ENCODE measurements at places on chromosomes 7 and 10.
A peak's percentile ranks its signal among the peaks of the same experiment; 100 is the strongest.

- H3K4me3 ChIP-seq, result no peak overlapping the region
- DNase-seq, result no peak
- no peaks in the 10 kb centered on the region for H3K27me3 ChIP-seq
- H3K4me1 ChIP-seq, result no peaks in the 10 kb centered on the region
- H3K27ac ChIP-seq, result no peak overlapping the region
- no peaks in the 10 kb centered on the region for H3K36me3 ChIP-seq
Measured at GRCh38 chr10:29377333-29377961, 88.6 kb downstream of the LYZL1 start.

- H3K36me3 ChIP-seq, result no peaks in the 10 kb centered on the region
- no peak overlapping the region for H3K27ac ChIP-seq
- no peaks in the 10 kb centered on the region for H3K27me3 ChIP-seq
- DNase-seq, result no peak
Measured at GRCh38 chr10:107037192-107038122, 127.0 kb downstream of the SORCS1 start.

GRCh38 chr7:26698194-26698593, 166.2 kb downstream of the SKAP2 start:
- H3K4me3 ChIP-seq, result no peak overlapping the region
- DNase-seq, result no peak
- no peaks in the 10 kb centered on the region for H3K27me3 ChIP-seq
- no peaks in the 10 kb centered on the region for H3K36me3 ChIP-seq

DNA sequence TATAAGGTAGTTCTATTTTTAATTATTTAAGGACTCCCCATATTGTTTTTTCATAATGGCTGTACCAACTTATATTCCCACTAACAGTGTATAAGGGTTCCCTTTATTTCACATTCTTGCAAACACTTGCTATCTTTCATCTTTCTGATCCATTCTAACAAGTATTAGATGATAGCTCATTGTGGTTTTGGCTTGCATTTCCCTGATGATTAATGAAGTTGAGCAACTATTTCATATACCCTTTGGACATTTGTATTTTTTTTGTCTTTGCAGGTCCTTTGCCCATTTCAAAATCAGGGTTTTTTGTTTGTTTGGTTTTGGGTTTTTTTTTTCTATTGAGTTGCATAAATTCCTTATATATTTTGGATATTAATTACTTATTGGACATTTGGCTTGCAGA, 107.2 kb downstream of the EPC1 start:
- no peak for DNase-seq
- no peaks in the 10 kb centered on the region for H3K36me3 ChIP-seq
- H3K27ac ChIP-seq, result no peak overlapping the region
- H3K4me3 ChIP-seq, result no peak overlapping the region
- H3K4me1 ChIP-seq, result no peaks in the 10 kb centered on the region

DNA sequence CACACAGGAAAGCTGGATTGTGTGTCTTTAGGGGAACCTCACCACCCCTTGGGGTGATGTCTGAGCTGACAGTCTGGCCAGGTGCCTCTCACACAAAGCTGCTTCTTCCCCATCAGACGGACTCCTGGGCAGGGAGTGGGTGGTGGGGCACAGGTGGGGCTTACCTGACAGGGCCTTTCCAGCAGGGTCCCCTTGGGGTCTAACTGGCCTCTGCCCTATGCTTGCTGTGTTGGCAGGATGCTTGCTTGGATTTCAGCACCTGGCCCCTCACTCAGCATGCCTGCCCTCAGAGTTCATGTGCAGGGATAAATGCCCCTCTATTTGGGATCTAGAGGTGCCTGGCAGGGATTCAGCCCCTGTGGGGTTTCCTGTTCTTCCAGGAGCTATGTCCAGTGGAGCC, 496.9 kb upstream of the ZMIZ1 start:
- no peaks in the 10 kb centered on the region for H3K36me3 ChIP-seq
- no peak overlapping the region for H3K4me3 ChIP-seq
- H3K4me1 ChIP-seq, result no peaks in the 10 kb centered on the region
- H3K27me3 ChIP-seq, result no peaks in the 10 kb centered on the region
- H3K27ac ChIP-seq, result no peak overlapping the region

- H3K27ac ChIP-seq, result peak overlapping the region; percentile 62
- peaks cover 45% of the 10 kb centered on the region for H3K4me1 ChIP-seq
- peak; percentile 86 for DNase-seq
Measured at GRCh38 chr10:14749070-14749809, 25.5 kb downstream of the FAM107B start.

DNA sequence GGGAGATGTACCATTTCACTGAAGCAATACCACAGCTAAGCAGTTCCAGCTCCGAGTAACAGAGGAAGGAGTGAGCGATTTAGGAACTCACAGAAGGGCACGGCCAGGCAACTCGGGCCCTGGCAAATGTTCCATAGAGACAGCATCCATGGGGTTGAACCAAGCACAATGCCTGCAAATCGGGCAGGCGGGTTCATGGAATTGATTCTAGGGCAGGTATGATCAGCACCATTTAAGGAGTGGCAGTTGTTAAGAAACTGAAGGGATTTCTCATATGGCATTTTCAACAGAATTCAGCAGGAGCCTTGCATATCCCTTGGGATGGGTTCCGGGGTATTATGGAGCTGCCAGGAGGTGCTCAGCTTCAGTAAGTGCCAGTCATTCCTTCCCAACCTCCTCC, 66.4 kb downstream of the IKZF1 start:
- peaks cover 14% of the 10 kb centered on the region for H3K36me3 ChIP-seq
- peak overlapping the region; percentile 59 for H3K27ac ChIP-seq
- no peak for DNase-seq
- peaks cover 41% of the 10 kb centered on the region for H3K4me1 ChIP-seq

GRCh38 chr7:95126053-95126709, 198.2 kb downstream of the PON1 start:
- no peak overlapping the region for H3K4me3 ChIP-seq
- H3K27me3 ChIP-seq, result no peaks in the 10 kb centered on the region
- no peaks in the 10 kb centered on the region for H3K4me1 ChIP-seq
- H3K36me3 ChIP-seq, result no peaks in the 10 kb centered on the region
- DNase-seq, result no peak

DNA sequence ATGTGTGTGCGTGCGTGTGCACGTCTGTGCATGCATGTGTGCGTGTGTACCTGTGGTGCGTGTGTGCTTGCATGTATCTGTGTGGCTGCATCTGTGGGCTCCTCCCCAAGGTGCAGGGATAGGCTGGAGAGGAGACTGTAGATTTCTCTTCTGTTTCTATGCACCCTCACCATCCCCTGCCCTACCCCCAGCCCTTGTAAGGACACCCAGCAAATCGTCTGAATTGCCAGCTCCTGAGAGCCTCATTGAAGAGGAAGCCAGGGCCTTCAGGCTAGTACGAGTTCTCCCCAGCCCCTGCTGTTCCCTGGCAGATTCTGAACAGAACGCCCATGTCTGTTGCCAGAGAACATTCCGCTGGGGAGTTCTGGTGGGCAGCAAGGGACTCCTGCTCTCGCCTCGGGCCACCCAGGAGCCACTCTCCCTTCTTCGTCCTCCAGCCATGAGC, 17.0 kb upstream of the TRIM8 start:
- H3K4me3 ChIP-seq, result no peak overlapping the region
- DNase-seq, result peak; percentile 35
- no peaks in the 10 kb centered on the region for H3K27me3 ChIP-seq
- peak overlapping the region; percentile 81 for H3K27ac ChIP-seq
- peaks cover 9% of the 10 kb centered on the region for H3K36me3 ChIP-seq
- peaks cover 16% of the 10 kb centered on the region for H3K4me1 ChIP-seq

- H3K27me3 ChIP-seq, result no peaks in the 10 kb centered on the region
- no peak overlapping the region for H3K4me3 ChIP-seq
- no peaks in the 10 kb centered on the region for H3K4me1 ChIP-seq
- no peaks in the 10 kb centered on the region for H3K36me3 ChIP-seq
- H3K27ac ChIP-seq, result no peak overlapping the region
Measured at GRCh38 chr10:16681521-16681920, 135.7 kb downstream of the RSU1 start.

GRCh38 chr7:45068236-45069023, 20.3 kb downstream of the NACAD start:
- no peaks in the 10 kb centered on the region for H3K27me3 ChIP-seq
- H3K36me3 ChIP-seq, result peaks cover 93% of the 10 kb centered on the region
- peak; percentile 66 for DNase-seq
- H3K4me1 ChIP-seq, result peaks cover 63% of the 10 kb centered on the region

DNA sequence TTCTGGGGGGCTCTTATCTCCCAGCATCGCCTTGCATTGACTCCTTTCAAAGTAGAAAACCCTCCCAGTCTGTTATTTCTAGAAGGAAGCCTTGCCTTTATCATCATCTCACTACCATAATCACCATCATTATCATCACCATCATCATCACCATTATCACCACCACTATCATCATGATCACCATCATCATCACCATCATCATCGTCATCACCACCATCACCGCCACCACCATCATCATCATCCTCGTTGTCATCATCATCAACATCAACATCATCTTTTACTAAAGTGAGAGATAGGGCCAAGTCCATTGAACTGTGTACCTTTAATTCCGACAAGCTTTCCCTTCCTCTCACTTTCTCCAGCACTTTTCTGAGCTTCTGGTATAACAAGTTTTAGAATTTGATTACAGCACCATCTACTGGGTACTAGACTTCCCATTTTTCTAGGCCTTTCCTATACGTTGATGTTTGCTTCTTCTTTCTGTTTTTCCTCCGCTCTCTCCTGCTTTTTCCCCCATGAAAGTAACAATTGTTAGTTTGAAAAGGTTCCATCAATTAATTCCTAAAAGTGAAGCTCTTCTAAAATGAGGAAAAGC, 226.4 kb downstream of the BUB3 start:
- H3K36me3 ChIP-seq, result no peaks in the 10 kb centered on the region
- no peak overlapping the region for H3K4me3 ChIP-seq
- DNase-seq, result no peak
- no peaks in the 10 kb centered on the region for H3K4me1 ChIP-seq

- no peaks in the 10 kb centered on the region for H3K36me3 ChIP-seq
- no peaks in the 10 kb centered on the region for H3K4me1 ChIP-seq
- DNase-seq, result no peak
- no peak overlapping the region for H3K27ac ChIP-seq
- H3K4me3 ChIP-seq, result no peak overlapping the region
Measured at GRCh38 chr7:82699773-82700186, 256.2 kb upstream of the CACNA2D1 start.

DNA sequence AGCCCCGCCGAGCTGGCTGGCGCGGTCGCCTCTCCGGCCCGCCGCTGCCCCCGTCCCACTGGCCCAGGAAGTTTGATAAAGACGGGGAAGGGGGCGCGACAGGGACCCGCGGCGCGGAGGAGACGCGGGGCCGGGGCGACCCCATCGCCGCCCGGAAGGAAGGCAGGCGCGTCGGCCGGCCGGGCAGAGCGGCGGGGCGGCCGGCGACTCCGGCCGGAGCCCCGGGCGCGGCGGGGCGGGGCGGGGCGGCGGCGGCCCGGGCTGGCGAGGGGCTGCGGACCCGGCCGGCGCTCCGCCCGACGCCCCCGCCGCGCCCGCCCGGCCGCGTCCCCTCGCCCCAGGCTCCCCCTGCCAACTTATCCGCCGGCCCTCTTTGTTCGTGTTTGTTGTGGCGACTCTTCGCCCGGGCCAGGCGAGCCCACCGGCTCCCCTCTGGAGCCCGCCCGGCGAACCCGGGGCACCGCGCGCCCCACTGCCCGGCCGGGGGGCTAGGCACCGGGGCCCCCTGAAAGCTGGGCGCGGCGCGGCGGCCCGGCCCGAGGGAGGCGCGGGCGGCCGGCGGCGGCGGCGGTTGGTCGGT, 571 bp downstream of the KDM7A start:
- no peak for DNase-seq
- no peaks in the 10 kb centered on the region for H3K36me3 ChIP-seq
- peak overlapping the region; percentile 56 for H3K4me3 ChIP-seq
- peak overlapping the region; percentile 85 for H3K27ac ChIP-seq

DNA sequence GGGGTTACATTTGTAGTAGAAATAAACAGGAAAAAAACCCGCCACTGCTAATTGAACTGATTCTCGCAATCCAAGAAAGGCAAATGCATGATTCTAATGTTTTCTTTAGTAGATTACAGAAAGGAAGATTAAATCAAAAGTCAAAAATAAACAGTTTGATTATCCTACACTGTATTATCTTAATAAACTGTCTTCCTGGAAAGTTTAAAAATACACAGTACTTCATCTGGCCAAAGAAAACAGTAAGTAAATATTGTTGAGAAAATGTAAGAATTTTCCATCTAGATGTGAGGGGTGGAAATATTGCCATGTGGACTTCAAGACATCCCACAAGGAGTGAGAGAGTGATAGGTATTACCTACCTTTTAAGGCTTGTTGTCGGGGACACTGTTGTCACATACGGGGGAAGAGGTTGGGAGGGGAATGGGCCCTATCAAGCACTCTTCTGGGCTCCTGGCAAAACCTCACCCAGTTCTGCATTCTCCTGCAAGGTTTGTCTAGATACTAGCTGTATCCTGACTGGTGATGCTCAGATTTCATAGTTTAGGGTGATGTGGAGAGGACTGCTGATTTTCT, 17.8 kb downstream of the GRK5 start:
- H3K4me1 ChIP-seq, result peaks cover 64% of the 10 kb centered on the region
- no peak overlapping the region for H3K4me3 ChIP-seq
- DNase-seq, result no peak
- H3K27ac ChIP-seq, result no peak overlapping the region
- no peaks in the 10 kb centered on the region for H3K27me3 ChIP-seq

DNA sequence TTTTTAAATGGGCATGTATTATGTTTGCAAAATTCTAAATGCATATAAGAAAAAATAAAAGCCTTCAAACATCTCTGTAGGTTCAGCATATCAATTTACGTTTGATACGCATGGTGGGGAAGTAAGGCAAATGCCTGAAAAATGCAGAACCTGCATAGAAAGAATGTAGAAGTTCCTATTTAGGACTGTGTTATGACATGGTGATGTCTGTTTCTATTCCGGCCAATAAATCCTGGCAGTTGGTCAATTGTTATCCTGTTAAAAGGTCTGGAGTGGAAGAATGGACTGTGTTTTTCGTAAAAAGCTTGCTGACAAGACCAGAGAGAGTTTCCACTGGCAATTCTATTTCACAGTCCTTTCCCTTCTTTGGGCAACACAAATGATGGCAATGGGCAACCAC, 49.6 kb upstream of the CAV2 start:
- DNase-seq, result no peak
- no peaks in the 10 kb centered on the region for H3K27me3 ChIP-seq
- H3K27ac ChIP-seq, result no peak overlapping the region
- no peaks in the 10 kb centered on the region for H3K4me1 ChIP-seq
- no peaks in the 10 kb centered on the region for H3K36me3 ChIP-seq
- H3K4me3 ChIP-seq, result no peak overlapping the region

DNA sequence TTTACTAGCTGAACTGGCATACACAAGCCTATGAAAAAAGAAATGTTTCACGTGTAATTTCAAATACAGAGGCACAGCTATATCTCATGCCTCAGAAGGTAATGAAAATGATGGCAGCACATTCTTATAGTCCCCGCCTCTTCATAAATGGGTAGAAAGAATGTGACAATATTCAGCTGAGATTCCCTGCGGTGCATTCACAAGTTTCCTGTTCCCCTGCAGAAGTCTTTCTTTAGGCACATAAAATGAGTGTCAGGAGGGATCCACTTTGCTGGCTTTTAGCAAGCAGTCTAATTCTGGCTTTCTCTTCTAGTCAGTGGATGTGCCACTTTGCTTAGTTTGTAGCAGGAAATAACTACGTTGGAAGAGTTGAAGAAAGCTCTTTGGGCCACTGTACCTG, 56.1 kb downstream of the DGKB start:
- no peaks in the 10 kb centered on the region for H3K4me1 ChIP-seq

- DNase-seq, result no peak
- H3K27me3 ChIP-seq, result no peaks in the 10 kb centered on the region
Measured at GRCh38 chr7:90720984-90721760, 125.1 kb downstream of the CDK14 start.
